Esophagus squamous epithelium (tissue), 5 donors: ENCODE measurements at places on chromosomes 7 and 10.

DNA sequence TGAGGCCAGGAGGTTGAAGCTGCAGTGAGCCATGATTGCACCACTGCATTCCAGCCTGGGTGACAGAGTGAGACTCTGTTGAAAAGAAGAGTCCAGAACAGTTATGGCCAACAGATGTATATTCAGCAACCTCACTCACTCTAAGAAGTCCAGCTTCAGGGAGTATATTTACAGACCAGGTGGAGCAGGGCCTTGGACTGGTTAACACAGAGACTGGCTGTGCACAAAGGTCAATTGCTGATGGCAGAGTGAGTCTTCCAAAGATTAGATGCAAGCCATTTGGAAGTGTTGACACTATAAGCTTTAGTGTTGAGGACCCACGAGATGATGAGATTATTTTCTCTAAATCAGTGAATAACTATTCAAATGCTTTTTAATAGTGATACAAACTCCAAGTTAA lies 24.9 kb downstream of the CLRN3 start:
- H3K27me3 ChIP-seq = no peaks in the 10 kb centered on the region
- H3K36me3 ChIP-seq = no peaks in the 10 kb centered on the region
- no peak overlapping the region for H3K4me3 ChIP-seq
- H3K27ac ChIP-seq = no peak overlapping the region
- no peak for DNase-seq

DNA sequence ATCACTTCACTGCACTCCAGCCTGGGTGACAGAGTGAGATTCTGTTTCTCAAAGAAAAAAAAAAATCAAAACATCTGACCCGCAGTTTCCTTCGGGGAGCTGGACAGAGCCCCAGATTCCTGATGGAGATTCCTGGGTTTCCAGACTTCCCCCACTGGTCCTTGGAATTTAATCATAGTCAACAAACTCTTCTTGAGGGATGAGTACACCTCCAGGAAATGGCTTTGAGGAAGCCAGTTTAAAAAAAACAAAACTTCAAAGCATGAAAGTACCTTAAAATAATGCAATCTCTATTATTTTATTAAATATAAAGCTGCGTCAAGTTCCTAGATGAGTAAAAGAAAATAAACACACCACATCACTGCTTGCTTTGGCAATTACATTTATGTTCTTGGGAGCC lies 1.2 kb upstream of the MAD1L1 start:
- no peak for DNase-seq
- peaks cover 7% of the 10 kb centered on the region for H3K4me1 ChIP-seq
- H3K4me3 ChIP-seq = no peak overlapping the region
- peaks cover 61% of the 10 kb centered on the region for H3K36me3 ChIP-seq

DNA sequence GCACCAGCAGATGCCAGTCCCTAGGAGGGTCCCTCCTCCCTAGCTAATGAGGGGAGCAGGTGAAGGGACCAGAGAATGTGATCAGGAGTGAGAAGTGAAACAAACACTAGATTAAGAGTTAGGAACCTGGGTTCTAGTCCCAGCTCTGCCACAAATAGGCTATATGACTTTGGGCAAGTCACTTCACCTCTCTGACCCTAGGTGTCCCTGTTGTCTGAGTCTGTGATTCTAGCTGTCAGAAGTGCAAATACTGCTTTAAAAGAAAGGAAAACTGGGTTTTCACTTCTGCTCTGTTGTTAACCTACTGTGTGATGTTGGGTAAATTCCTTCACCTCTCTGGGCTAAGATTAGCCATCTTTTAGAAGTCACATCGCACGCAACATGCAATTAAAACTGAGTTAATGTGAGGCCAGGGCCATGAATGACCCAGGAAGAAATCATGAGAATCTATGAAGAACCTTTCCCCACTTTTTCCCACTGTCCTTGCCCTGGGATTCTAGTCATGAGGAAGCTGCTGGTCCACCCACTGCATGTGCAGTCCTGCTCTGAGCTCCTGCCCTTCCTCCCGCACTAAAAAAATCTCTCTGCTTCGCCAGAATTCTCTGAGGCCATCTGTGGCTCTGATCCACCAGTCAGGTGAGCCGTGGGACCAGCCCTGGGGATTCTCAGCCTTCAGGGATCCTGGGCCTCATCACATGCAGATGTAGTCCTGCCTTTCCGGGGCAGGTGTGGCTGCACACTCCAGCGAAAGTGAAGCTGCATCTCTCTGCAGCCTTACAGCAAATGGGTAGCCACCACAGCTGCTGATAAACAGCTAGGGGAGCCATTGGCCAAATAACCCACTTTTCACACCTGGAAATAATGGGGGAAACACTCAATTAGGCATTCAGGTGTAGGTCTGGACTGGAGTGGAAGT lies 181.7 kb downstream of the PLXNA4 start:
- H3K4me3 ChIP-seq = no peak overlapping the region
- H3K27me3 ChIP-seq = no peaks in the 10 kb centered on the region
- H3K27ac ChIP-seq = no peak overlapping the region
- H3K4me1 ChIP-seq = peaks cover 3% of the 10 kb centered on the region
- H3K36me3 ChIP-seq = no peaks in the 10 kb centered on the region

GRCh38 chr10:50322077-50322476 lies 70.8 kb upstream of the ASAH2 start:
- H3K4me1 ChIP-seq = peaks cover 16% of the 10 kb centered on the region
- no peak for DNase-seq
- no peak overlapping the region for H3K4me3 ChIP-seq
- H3K36me3 ChIP-seq = no peaks in the 10 kb centered on the region

- no peak for DNase-seq
- no peaks in the 10 kb centered on the region for H3K27me3 ChIP-seq
- peaks cover 11% of the 10 kb centered on the region for H3K4me1 ChIP-seq
Measured at GRCh38 chr7:50266635-50267386, 37.7 kb upstream of the IKZF1 start.

DNA sequence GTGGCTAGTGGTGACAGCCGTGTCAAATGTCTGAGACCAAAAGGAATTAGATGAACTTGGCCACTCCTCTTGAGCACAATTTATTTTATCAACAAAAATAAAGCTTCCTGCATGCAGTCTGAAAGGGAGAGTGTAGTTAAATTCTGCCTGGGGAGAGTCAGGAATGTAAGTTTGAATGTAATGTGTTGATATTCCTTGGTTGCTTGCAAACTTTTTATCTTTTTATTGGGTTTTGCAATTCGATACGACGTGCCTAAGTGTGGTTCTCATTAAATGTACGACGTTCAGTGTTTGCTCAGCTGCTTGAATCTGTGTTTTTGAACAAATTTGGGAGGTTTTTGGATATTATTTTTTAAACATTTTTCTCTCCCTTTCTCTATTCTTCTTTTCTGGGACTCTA lies 839.9 kb downstream of the CCSER2 start:
- no peak for DNase-seq
- no peaks in the 10 kb centered on the region for H3K4me1 ChIP-seq
- no peak overlapping the region for H3K4me3 ChIP-seq
- H3K27me3 ChIP-seq = no peaks in the 10 kb centered on the region

DNA sequence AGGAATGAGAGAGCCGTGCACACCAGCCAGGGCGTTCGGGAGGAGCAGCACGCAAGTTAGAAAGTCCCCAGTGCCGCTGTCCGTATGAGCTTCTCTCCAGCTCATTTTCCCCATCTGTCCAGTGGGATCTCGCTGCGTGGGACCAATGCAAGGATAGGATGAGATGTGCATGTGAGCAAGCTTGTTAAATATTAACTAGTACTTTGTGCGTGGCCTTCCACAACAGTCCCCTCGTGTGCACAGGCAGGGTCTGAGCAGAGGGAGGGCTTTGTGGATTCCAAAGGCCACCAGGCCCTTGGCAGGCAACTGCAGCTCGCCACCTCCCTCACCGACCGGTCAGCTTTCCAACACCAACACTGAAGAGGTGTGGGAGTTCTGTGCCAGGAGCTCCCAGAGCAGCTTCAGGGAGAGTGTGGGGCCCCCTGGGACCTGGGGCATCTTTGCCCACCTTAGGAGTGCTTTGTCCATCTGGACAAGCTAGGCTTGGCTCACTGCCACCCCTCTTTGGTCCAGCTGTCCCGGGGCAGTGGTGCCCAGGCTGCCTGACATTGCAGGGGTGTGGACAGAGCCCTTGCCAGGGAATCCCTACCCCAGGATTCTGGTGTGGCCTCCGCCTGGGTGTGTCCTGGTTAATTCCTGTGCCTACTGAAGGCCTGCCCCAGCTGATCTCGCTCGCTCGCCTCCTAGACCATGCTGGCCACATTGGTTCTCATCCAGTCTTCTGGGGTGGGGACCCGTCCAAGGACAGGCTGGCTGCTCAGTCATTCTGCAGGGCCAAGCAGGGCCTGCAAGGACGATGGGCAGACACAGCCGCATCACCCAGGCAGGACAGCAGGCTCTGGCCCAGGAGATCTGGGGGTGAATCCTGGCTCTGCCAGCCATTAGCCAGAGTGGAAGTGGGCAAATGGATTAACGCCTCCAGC lies 5.3 kb downstream of the FAM20C start:
- no peak for DNase-seq
- H3K4me1 ChIP-seq = peaks cover 26% of the 10 kb centered on the region
- H3K4me3 ChIP-seq = no peak overlapping the region
- no peak overlapping the region for H3K27ac ChIP-seq
- H3K36me3 ChIP-seq = peaks cover 19% of the 10 kb centered on the region

DNA sequence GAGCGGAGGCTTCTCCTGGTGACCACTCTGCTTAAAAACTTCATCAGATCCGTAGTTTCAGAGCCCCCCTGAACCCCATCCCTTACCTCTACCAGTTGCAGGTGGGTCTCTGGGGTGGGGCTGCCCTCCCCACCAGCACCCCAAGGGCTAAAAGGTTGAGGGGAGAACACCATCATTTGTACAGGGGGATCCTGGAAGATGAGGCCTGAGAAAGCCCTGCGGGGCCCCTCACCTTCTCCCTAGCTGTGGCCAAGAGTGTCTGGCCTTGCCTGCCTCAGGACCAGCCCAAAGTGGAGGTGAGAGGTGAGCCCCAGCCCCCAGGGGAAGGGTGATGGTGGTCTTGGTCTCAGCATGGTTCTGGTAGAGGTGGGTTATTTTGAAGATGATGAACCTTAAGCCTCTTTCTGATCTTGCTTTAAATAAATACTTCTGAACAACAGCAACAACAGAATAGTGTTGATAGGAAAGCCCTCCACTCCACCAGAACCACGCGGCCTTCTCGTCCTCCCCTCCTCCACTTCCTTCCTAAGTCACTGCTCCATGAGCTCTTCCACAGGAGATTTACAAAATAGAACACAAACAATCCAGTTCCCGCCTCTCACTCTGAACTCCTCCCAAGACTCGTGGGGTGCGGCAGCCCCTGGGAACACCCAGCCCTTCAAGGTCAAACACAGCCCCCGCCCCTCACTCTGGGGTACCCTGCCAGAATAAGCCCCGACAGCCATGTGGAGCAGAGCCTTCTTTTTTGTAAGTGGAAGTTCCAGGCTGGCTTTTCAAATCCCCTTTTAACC lies 169.1 kb downstream of the EGFR start:
- no peak overlapping the region for H3K4me3 ChIP-seq
- peak overlapping the region; percentile 44 for H3K27ac ChIP-seq
- H3K4me1 ChIP-seq = peaks cover 3% of the 10 kb centered on the region
- H3K27me3 ChIP-seq = no peaks in the 10 kb centered on the region

GRCh38 chr7:31002256-31002655 lies 38.5 kb downstream of the GHRHR start:
- no peaks in the 10 kb centered on the region for H3K4me1 ChIP-seq
- no peak overlapping the region for H3K27ac ChIP-seq
- H3K27me3 ChIP-seq = no peaks in the 10 kb centered on the region
- H3K36me3 ChIP-seq = no peaks in the 10 kb centered on the region
- no peak overlapping the region for H3K4me3 ChIP-seq
- DNase-seq = no peak

GRCh38 chr7:134845461-134845860 lies 66.0 kb downstream of the CALD1 start:
- H3K4me1 ChIP-seq = peaks cover 60% of the 10 kb centered on the region
- H3K27me3 ChIP-seq = no peaks in the 10 kb centered on the region
- no peak for DNase-seq
- H3K36me3 ChIP-seq = no peaks in the 10 kb centered on the region

DNA sequence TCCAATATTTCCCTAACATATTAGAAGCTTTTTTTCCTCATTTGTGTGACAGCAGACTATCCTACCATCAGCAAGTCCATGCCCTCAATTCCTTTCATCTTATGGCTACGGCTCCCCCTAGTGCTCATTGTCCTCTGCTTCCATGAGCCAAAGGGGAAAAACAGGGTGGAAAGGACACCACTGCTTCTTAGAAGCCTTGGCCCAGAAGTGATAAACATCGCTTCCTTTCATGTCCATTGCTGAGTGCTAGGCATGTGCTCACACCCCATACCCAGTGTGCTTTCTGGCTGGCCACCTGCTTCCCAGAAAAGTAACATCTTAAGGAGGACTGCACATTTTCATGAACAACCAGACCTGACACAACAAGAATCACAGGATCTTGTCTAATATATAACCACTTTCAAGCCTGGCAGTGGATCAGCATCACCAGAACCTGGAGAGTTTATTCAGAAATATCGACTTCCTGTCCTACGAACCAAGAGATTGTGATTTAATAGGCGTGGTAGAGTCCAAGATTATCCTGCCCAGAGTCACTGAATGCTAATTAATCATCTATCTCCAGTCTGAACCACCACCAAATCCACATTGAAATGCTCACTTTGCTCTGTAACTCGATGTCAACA lies 650.5 kb upstream of the SORCS1 start:
- no peaks in the 10 kb centered on the region for H3K36me3 ChIP-seq
- no peak overlapping the region for H3K4me3 ChIP-seq
- no peaks in the 10 kb centered on the region for H3K27me3 ChIP-seq
- no peak overlapping the region for H3K27ac ChIP-seq
- no peaks in the 10 kb centered on the region for H3K4me1 ChIP-seq

GRCh38 chr7:145092766-145093165 lies 256.9 kb upstream of the TPK1 start:
- DNase-seq = no peak
- H3K4me1 ChIP-seq = no peaks in the 10 kb centered on the region
- no peak overlapping the region for H3K27ac ChIP-seq
- no peaks in the 10 kb centered on the region for H3K27me3 ChIP-seq
- no peaks in the 10 kb centered on the region for H3K36me3 ChIP-seq
- H3K4me3 ChIP-seq = no peak overlapping the region

DNA sequence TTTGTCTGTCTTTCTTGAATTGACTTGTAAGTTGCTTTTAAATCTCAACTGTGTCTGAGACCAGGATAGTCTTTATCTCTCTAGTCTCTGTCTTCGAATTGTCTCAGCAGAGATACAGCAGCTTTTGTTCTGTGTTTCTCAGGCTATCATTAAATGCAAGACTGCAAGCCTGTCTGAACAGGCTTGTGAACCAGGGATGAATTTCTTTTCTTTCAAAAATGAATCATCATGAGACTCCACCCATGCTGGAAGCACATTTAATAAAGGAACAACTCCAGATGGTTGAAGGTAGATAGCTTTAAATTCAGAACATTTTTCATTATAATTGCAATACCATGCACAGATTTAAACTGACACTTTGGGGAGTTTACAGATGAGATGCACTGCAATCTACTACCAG lies 155.9 kb downstream of the SEC23IP start:
- H3K4me1 ChIP-seq = peaks cover 20% of the 10 kb centered on the region
- H3K27me3 ChIP-seq = no peaks in the 10 kb centered on the region
- H3K36me3 ChIP-seq = no peaks in the 10 kb centered on the region
- H3K27ac ChIP-seq = no peak overlapping the region
- no peak for DNase-seq
- no peak overlapping the region for H3K4me3 ChIP-seq

GRCh38 chr7:111089822-111090426 lies 1.0 kb upstream of the LRRN3 start:
- H3K36me3 ChIP-seq = no peaks in the 10 kb centered on the region
- no peaks in the 10 kb centered on the region for H3K4me1 ChIP-seq
- no peaks in the 10 kb centered on the region for H3K27me3 ChIP-seq

- H3K4me3 ChIP-seq = no peak overlapping the region
- H3K27ac ChIP-seq = peak overlapping the region; percentile 60
- H3K27me3 ChIP-seq = no peaks in the 10 kb centered on the region
Measured at GRCh38 chr7:5248201-5248885, 34.4 kb upstream of the SLC29A4 start.

- no peak overlapping the region for H3K27ac ChIP-seq
- peaks cover 9% of the 10 kb centered on the region for H3K4me1 ChIP-seq
- H3K27me3 ChIP-seq = no peaks in the 10 kb centered on the region
Measured at GRCh38 chr10:31974434-31975124, 45.9 kb upstream of the ARHGAP12 start.
